ENCODE measurements at places on chromosomes 12 and 14.
A peak's percentile ranks its signal among the peaks of the same experiment; 100 is the strongest.

DNA sequence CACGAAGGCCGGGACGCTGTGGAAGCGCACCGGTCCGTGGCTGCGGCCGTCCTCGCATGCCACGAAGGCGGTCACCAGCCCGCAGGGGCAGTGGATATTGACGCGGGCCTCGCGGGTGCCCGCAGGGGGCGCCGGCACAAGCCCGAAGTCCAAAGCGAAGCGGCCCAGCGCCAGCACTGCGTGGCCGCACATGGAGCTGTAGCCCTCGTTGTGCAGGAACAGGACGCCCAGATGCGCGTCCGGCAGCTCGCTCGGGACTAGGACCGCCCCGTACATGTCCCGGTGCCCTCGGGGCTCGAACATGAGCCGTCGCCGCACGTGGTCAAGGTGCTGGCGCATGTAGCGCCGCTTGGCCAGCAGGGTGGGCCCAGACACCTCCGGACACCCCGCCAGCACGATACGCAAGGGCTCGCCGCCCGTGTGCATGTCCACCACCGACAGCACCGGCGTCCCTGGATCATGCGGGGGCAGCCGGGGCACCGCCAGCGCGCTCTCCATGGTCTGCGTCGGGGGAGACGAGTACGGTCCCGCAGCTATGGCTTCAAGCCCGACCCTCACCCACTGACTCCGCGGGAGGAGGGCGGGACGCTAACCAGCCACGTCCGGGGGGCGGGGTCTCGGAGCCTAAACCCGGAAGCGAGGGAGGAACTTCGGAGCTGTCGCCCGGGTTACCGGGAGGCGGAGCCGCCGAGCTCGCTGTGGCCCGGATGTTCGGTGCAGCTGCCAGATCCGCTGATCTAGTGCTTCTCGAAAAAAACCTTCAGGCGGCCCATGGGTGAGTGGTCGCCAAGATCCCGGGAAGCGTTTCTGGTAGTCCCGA lies at the start of the genes JKAMP and L3HYPDH:
Gene JKAMP (plus strand): TSS at position 699 of the 820 bp plus-strand sequence. CDS start 73 bp downstream, at position 772.
Gene L3HYPDH (minus strand): TSS at position 590 of the 820 bp plus-strand sequence. CDS start 92 bp downstream, at position 498.
- peak; percentile 98 for DNase-seq

DNA sequence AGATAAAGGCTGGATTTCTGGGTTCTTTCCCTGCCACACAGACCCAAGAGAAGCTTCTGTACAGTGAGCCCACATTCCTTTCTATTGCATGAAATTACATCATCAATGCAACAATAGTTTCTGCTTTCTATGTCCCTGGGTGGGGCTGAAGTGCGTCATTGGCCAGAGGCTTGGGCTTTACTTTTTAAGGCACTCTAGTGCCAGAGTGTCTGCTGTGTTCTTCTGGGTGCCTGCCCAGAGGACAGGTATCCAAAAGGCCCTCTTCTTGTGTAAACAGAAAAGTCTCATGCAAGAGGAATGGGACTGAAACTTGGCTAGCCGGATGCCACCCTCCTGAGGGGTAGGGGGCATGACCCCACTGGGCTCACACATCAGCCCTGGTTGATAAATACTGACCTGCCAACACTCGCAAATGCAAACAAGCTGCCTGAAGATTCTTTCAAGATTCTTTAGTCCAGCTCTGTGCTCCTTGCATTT lies 5.9 kb downstream of the KRT86 start:
- no peak for DNase-seq

- no peak for DNase-seq
These were observed 105.2 kb upstream of the GPHB5 start for GRCh38 chr14:63423889-63424288.

- no peak for DNase-seq
These were observed 231.2 kb downstream of the PIK3C2G start for GRCh38 chr12:18492372-18493025.

DNA sequence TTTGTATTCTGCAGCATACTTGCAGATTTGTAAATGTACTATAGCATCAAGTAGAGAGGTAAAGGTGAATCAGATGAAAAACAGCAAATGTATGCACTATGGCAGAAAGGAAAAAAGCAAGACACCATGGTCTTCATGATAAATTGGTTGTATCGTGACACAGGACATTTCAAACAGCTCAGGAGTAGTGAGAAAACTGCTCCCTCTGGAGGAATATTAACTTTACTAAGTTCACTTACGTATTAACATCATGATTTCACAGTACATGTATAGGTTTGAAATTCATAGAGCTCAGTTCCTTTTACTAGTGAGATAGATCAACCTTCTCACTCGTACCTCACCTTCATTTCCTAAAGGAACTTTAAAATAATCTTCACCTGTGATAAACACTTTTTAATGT lies 6.5 kb downstream of the MBIP start:
- DNase-seq = no peak

All from activated gamma-delta T cell treated with Interleukin-2 at 50 U/mL for 16 hours (primary cell).